ENCODE measurements at places on chromosomes 5 and 9.
A peak's percentile ranks its signal among the peaks of the same experiment; 100 is the strongest.

- no peak for DNase-seq
Measured at GRCh38 chr5:8288334-8288733, 419.4 kb downstream of the MTRR start.

GRCh38 chr5:136308212-136308795 lies 57.0 kb downstream of the TRPC7 start:
- DNase-seq, result no peak

GRCh38 chr9:75545287-75545686 lies 345.2 kb upstream of the PCSK5 start:
- DNase-seq, result no peak

GRCh38 chr5:39750661-39751060 lies 325.9 kb upstream of the DAB2 start:
- DNase-seq, result no peak

DNA sequence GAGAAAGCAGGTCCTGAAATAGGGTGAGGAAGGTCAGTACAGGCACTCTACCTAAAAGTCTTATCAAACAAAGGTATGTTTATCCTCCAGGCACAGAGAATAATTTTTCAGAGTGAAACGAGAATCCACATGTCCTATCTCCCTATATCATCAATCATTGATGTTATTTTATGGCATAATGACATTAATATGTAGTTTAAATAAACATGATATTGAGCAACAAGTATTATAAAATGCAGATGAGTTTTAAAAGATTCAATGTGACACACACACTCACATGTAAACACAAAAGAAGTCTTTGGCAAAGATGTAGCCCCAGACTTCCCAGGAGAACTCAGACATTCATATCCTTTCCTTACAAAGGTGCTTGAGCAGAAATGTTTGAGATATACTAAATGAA lies 389.1 kb downstream of the ADGRV1 start:
- DNase-seq, result no peak

DNA sequence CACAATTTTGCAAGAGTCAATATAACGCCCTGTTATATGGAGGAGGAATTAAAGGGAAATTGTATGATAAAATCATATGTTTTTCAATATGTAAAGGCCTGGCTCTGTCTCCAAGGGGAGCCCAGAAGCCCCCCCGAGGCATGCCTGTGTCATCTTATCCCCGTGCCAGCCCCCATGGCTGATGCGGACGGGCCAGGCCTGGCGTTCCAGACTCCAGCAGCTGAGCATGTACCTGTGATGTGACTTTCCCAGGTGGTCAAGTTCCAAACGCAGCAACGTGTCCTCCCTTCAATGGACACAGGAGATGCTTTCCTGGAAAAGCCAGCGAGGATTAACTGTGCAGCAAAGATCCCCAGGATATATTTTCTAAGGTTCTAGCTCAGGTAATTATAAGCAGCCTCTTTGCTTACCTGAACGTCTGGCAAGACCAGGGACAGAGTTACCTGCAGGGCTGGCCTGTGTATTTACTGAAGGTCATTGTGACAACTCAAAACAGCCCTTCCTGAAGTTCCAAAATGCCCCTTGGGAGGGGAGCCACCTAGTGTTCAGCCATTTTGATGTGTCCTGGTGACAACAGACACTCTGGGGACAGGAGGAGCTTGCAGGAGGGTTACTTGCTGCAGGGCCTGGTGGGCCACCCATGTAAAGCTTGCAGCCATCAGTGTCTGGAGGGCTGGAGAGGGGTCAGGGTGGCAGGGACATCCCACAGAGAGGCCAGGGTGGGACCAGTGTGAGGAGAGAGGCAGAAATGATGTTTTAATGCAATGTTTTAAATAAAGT lies 53.3 kb upstream of the RNU6ATAC start:
- peak; percentile 19 for DNase-seq

- no peak for DNase-seq
Measured at GRCh38 chr9:134682651-134683364, 41.2 kb downstream of the COL5A1 start.

GRCh38 chr5:108634617-108635288 lies 112.9 kb upstream of the FER start:
- no peak for DNase-seq

- no peak for DNase-seq
Measured at GRCh38 chr5:120599576-120599975, 135.5 kb downstream of the PRR16 start.

DNA sequence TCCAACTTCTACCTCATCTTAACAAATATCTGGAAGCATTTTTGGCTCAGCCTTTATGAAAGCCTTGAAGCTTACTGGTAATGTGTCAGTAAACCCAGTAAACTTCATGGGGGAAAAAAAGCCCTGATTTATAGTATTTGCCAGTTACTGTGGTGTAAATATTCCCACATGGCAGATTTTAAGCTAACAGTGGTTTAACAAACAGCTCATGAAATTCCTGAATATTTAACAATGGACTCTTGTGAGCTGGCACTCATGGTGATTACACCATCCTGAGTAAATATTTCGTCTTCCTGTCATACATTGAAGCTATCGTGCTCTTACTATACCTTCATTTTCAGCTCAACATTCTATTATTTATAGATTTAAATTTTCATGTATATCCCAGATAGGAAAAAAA lies 57.0 kb upstream of the ACOT12 start:
- DNase-seq, result no peak

GRCh38 chr9:84154320-84154719 lies 173.7 kb downstream of the RMI1 start:
- DNase-seq, result no peak

DNA sequence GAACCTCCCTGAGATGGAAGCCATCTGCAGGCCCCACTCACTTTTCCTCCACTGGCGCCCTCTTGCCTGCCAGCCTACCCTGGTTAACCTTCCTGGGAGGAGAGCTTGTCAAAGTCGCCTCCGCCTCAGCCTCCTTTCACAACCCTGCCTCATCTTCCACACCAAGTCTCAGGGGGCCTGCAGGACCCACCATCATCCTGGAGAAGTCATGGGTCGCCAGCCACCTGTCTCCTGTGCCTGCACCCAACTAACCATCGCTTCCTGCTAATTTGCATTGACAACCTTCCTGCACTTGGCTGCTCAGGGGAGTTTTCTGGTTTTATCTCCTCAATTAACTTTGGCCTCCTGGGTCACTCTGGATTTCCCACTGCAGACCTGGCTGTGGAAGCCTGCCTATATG lies 52.8 kb upstream of the GRHPR start:
- DNase-seq, result no peak

GRCh38 chr5:6723122-6723815 lies 10.0 kb downstream of the TENT4A start:
- DNase-seq, result no peak

- DNase-seq, result no peak
Measured at GRCh38 chr5:8019719-8020218, 150.8 kb downstream of the MTRR start.

DNA sequence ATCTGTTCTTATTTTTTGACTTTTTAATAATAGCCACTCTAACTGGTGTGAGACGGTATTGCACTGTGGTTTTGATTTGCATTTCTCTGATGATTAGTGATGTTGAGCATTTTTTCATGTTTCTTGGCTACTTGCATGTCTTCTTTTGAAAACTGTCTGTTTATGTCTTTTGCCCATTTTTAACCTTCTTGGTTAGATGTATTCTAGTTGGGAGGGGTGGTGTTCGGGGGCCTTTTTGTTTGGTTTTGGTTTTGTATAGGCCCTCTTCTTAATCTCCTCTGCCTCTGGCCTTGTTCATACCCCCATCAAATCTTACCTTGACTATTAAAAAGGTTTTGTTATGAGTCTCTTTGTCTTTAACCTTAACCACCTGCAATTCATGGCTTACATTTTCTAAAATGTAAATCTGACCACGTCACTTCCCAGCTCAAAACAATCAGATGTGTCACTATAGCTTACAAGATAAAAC lies 107.8 kb upstream of the NR4A3 start:
- DNase-seq, result no peak

DNA sequence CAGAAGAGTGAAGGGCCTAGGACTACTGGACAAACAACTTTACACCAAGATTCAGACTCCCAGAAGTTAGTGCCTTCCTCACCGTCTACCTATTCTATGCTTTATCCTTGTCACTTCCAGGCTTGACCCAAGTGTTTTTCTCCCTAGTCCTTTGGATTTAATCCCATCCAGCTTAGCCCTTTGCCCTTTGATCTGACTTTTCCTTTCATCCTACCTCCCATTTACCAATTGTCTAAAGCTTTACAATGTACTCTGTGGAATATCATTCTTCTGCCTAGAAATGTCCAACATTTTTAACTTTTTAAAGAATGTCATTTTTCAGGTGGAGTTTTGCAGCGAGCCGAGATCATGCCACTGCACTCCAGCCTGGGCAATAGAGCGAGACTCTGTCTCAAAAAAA lies 292.1 kb downstream of the EPB41L4A start:
- DNase-seq, result no peak

GRCh38 chr9:20207176-20207575 lies 415.1 kb downstream of the MLLT3 start:
- DNase-seq, result no peak

DNA sequence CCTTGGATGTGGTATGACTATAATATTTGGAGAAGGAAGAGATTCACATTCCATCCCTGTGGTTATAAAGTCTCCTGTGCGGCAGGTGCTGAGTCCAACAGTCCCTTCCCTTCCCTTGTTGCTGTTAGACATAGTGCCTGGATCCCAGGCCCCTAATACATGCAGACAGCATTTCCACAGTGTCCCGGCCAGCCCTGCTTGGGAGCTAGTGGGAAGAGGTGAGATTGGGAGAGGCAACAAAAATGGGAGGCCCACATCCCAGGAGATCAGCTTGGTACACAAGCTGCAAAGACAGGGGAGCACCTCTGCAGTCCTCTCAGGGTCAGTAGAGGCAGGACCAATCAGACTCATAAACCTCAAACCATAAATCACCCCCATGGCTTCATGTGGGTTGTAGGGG lies 3.3 kb upstream of the NEURL1B start:
- DNase-seq, result no peak

- no peak for DNase-seq
Measured at GRCh38 chr5:132500244-132500930, 9.8 kb upstream of the IRF1 start.

DNA sequence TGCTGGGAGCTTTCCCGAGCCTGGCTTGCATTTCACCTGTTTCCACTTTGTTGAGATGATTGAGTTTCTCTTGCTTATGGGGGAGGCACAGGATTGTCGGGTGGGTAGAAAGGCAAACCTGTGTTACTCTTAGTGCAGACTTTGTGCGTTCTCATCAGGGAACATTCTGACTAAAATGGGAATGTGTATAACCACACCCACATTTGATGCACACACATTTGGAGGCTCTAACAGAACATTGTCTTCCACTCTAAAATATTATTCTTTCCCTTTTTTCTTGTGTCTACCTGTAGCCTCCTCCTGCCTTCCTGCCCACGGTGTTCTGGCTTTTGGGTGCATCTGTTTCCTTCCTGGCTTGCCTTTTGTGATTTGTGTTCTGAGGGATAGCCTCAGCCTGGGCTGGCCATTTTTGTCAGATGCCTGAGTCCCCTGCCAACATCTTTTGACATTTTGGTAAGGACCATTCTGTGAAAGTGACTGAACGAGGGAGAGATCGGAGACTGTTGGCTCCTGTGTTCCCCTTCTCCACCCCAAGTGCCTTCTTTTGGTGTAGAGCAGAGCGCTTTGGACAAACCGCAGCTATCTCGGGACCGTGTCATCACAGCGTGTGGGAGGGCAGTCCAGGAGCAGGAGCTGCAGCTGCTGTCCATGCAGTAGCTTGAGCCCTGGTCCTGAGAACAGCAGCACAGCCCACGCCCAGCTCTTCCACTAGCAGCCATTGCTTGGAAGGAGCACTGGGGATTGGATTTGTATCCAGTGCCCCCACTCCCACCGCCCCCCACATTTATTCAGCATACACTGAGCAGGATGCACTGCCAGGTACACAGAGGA lies 101.4 kb downstream of the ARHGAP26 start:
- no peak for DNase-seq

DNA sequence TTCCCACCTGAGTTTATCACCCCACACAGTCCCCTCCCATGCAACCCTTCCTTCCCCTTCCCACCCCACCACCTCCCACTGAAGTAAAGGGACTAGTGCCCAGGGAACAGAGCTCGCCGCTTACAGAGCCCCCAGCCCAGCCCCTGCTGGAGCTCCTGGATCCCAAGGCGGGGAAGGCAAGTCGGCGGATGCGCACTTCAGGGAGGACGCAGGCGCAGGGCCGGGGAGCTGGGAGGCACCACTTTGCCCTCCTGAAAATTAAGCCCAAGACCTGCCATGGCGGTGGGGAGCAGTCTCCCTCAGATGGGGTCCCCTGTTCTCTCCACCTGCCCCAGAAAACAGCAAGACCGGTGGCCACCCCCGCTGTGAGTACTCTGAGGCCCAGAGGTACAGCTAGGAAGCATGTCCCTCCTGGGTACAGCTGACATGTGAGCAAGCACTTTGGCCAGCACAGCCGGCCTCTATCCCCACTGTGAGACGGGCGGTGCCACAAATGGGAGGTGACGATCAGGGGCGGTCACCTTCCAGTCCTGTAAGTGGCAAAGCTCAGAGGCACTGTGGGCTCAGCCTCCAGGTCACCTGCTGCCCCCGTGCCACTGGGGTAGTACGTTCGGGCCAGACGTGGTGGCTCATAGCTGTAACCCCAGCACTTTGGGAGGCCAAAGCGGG lies 45.9 kb downstream of the COL23A1 start:
- DNase-seq, result no peak

DNA sequence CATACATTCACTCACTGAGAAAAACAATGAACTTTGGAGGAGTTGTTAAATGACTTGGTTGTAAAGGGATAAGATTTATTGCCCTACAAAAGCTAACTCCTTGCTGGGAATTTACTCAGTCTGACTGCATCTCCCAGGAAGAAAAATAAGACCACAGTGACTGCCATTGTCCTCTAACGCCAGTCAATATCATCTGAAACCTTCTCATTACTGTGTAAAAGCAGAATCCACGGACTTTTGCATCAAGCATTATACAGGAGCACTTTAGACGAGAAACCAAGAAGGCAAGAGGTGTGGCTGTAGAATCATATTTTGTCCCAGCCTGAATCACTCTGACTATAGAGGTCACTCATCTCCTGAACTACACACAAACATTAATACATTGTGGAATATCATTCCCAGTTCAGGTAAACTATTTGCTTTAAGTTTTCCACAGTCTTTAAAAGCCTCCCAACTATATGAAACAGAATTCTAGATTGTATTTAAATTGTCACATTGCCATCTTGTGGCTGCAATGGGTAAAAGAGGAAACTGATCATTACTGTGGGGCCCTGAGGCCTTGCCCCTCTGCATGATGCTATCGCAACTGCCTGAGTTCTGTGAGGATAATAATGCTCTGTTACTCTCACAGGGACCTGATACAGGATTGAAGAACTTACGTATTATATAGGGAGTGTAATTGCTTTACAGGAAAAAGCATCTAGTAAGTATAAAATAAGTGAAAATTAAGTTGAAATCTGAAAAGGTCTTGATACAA lies 142.9 kb downstream of the SLCO4C1 start:
- peak; percentile 8 for DNase-seq

GRCh38 chr9:37936965-37937364 lies 33.0 kb upstream of the SLC25A51 start:
- DNase-seq, result no peak

GRCh38 chr5:138606378-138607064 lies 31.3 kb upstream of the HSPA9 start:
- DNase-seq, result no peak

- no peak for DNase-seq
Measured at GRCh38 chr5:170471551-170472178, 32.2 kb upstream of the KCNIP1 start.

- no peak for DNase-seq
Measured at GRCh38 chr9:36431078-36431477, 31.0 kb upstream of the RNF38 start.

Measured in CD4-positive, alpha-beta T cell treated with Interleukin-17A for 1 hour (primary cell).